Activated T-helper 1 cell treated with anti-CD3 and anti-CD28 coated beads, Interleukin-12 subunit alpha, Interleukin-12 subunit beta, Interleukin-2, Interleukin-4 antibody, amounts not matched to agents 30 ng/mL and 10 ng/mL and 1 ng/mL, durations not matched to agents 14 hours and 24 hours and 36 hours (primary cell): ENCODE measurements at places on chromosomes 5 and 9.
A peak's percentile ranks its signal among the peaks of the same experiment; 100 is the strongest.

GRCh38 chr9:38423973-38424843 is at the start of gene IGFBPL1:
TSS of gene IGFBPL1 (minus strand) at chr9:38424454. CDS start at chr9:38424424, 30 bp downstream.
- DNase-seq: no peak

DNA sequence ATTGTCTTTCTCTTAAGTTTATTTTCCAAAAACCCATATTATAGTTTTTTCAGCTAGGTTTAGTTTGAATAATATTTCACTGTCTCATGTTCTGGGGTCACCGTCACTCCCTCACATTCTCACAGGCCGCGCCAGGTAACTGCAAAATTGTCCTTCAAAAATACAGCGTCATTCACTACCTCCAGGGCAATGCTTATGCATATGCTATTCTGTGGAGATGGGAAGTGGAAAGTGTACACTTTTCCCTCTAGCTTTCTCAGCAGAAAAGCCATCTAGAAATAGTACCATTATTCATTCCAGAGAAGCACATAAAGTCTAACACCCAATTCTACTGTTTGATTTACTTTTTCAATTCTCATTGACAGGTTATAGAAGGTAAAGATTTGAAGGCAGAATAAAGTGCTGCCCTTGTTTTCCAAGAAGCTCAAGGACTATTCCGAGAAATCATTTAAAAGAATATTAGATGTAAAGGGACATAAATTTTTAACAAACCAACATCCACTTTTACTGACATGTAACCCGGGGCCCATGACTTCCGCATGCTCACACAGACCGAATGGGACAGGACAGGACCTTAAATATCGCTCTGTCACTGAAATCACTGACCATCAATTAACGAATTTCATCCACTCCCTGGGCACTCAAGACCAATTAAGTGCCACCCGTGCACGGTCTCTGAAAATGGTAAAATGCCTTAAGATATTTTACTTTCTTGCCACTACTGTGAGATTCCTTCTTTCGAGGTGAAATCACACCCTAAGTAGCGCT is 720 bp downstream of the NUDT12 start:
- no peak for DNase-seq

DNA sequence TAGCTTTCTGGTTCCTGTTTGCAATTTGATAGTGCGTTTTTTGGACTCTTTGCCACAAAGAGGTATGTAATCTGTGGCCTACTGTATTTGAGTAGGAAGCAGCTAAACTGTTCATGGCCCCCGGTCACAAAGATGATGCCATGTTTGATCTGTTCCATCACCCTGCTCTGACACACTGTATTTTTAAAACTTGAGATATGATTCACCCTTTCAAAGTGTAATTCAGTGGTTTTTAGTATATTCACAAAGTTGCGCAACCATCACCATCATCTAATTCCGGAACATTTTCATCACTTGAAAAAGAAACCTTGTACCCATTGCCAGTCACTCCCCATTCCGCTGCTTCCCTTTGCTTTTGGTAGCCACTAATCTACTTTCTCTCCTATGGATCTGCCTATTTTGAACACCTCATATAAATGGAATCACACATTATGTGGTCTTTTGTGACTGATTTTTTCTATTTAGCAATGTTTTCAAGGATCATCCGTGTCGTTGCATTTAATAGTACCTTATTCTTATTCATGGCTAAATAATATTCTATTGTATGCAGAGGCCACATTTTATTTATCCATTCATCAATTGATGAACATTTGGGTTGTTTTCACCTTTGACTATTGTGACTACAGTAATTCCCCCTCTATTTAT is 141.6 kb downstream of the NR3C1 start:
- no peak for DNase-seq

- no peak for DNase-seq
Measured at GRCh38 chr5:174464504-174465165, 259.7 kb upstream of the MSX2 start.

DNA sequence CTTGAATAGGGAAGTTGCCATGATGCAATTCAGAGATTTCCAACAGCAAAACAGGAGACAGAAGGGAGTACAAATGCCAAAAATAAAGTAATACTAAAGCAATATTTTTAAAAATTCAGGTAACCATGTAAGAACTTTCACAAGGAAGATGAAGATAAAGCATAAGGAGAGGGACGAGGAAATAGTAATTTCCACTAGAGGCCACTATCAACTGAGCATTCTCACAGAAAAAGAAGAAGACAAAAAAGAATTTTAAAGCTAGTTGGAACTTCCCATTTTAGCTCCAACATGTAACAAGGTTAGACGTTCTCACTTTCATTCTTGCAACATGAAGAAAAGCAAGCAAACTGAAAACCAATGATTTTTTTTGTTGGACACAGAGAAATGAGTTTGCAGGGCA is 779.9 kb upstream of the CDH6 start:
- no peak for DNase-seq

DNA sequence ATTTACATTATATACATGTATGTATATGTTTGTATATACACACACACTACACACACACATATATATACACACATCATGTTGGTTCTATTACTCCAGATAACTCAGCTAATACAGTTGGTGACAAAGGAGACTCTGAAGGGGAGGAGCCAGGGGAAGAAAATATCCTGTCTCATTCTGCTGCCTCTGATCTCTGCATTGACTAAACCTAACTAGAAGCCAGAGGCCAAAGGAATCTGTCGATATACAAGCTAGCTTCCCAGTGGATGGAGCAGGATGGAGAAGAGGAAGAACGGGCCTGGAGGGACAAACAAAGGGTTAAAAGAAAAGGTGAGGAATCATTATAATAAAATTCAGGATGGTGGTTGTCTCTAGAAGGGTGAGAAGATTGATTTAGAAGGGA is 13.7 kb upstream of the RHOBTB3 start:
- no peak for DNase-seq

GRCh38 chr9:70044490-70045307 is 1.1 kb downstream of the MAMDC2 start:
- DNase-seq: no peak

DNA sequence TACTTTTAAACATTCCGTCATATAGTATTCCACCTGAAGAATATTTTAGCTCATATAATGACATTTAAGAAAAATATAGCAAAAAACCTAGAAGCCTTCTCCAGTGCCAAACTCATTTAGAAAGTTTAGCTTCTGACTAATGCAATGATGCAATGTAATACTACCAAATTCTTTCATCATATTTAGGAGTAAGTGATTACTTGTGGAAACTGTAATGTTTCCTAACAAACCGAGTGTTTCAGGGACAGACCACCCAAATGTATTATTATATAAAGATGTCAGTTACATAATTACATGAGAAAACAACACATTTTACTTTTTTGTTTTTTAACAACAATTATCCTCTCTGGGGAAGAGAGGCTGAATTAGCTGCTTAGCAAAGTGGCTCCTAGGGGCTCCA is 316.2 kb downstream of the ARL15 start:
- DNase-seq: no peak

GRCh38 chr5:135671052-135671705 is 92.4 kb upstream of the CXCL14 start:
- DNase-seq: no peak

- DNase-seq: peak; percentile 43
Measured at GRCh38 chr9:126490871-126491567, 122.7 kb upstream of the LMX1B start.

GRCh38 chr5:21199087-21199486 is 1211.1 kb upstream of the CDH18 start:
- DNase-seq: no peak

DNA sequence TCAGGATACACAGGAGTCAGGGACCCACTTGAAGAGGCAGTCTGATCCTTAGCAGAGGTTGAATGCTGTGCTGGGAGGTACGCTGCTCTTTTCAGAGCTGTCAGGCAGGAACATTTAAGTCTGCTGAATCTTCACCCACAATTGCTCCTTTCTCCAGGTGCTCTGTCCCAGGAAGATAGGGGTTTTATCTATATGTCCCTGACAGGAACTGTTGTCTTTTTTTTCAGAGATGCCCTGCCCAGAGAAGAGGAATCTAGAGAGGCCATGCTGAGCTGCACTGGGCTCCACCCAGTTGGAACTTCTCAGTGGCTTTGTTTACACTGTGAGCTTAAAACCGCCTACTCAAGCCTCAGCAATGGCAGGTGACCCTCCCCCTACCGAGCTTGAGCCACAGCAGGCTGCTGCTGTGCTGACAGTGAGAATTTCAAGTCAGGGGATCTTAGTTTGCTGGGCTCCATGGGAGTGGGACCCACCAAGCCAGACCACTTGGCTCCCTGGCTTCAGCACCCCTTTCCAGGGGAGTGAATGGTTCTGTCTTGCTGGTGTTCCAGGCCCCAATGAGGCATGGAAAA is 169.0 kb downstream of the FBXL17 start:
- DNase-seq: no peak

DNA sequence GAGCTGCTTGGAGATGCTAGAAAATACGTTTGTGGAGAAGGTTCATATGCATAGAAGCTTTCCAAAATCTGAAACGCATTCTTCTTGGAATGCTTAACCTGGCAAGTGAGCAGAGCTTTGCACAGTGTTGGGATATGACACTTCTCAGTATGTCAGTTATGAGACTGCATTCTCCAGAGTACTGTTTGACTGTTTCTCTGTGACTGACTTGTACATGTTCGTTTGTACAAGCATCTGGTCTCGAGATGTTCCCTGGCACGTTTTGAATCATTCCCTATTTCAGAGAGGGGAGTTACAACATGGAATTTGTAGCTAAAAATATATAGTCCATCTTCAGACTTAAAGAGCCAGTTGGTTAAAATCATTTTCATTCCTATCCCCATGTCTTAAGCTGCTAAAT is 272.4 kb downstream of the ARRDC3 start:
- no peak for DNase-seq

GRCh38 chr5:15682566-15682965 is 182.6 kb downstream of the FBXL7 start:
- no peak for DNase-seq

DNA sequence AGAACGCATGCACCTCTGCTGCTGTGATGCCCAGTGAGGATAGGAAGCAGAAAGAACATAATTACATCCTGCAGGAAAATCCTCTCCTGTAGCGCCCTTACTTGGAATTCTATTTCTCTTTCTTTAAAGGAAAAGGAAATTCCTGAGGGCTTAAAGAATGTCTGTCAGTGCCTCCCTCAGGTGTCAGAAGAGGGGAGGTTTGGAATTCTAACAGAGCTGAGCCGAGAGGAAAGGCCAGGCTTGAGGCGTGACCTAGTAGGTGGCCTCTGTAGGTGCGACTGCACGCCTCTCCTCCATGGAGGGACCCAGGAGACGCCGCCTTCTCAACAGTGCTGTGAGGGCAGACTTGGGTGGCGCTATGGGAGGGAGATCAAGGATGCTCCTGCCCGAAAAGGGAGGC is 55.9 kb upstream of the ERCC6L2 start:
- no peak for DNase-seq

DNA sequence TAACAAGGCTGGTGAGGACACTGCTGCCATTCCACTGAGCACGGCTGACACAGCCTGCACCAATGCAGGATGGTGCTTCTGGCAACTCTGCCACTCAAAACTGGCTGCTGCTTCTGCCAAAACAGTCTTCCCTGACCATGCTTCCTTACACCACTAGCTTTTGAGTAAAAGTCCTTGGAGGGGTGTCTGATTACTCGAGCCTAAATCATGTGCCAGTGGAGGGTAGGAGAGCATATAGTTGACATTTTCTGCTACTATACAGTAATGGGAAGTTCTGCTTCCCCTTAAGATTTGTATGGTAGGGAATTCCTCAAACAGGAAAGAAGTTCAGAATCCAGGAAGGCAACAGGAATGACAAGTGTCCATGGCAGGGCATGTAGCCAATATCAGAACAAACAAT is 12.2 kb upstream of the PJA2 start:
- DNase-seq: no peak
